ENCODE measurements at places on chromosomes 4 and X. TPM values are rescaled to one million over a fixed set of nuclear protein-coding genes. Genes with fewer than 3 reads are reported as not detected.

Gene ANOS1
- total RNA-seq: 0.63 TPM

Gene CSN1S1
- not detected for total RNA-seq

Gene RASGEF1B
- under 0.01 TPM for total RNA-seq

Gene GIMD1
- total RNA-seq: not detected

Gene GABRB1
- not detected for total RNA-seq

Gene MAGEA2B
- not detected for total RNA-seq

Gene GABRQ
- not detected for total RNA-seq

Gene CENPVL3
- total RNA-seq: not detected

Gene ELK1
- 14.7 TPM for total RNA-seq

Gene CLCN4
- 6.3 TPM for total RNA-seq

Gene MFSD8
- 14.4 TPM for total RNA-seq

Gene GSTCD
- 7.8 TPM for total RNA-seq

Gene CNOT6L
- total RNA-seq: 32.1 TPM

Gene UFSP2
- total RNA-seq: 36.2 TPM

Gene CCDC158
- not detected for total RNA-seq

Gene NAP1L3
- total RNA-seq: 0.39 TPM

Gene ARMCX1
- 48.2 TPM for total RNA-seq

Gene TMSB15B
- 8.3 TPM for total RNA-seq

Gene TCEAL5
- total RNA-seq: not detected

Gene RGS12
- 30.7 TPM for total RNA-seq

Gene FGFR3
- 2.4 TPM for total RNA-seq

Gene IL15
- 0.77 TPM for total RNA-seq

Gene TBX22
- not detected for total RNA-seq

Gene SYTL4
- total RNA-seq: 16.8 TPM

Gene CXCL1
- 5.6 TPM for total RNA-seq

Gene ADH6
- not detected for total RNA-seq

Gene NDP
- total RNA-seq: under 0.01 TPM

Gene XAGE1A
- total RNA-seq: not detected

Gene PAGE2
- not detected for total RNA-seq

Gene TAF7L
- 0.13 TPM for total RNA-seq

Gene XPNPEP2
- not detected for total RNA-seq

Gene STX18
- total RNA-seq: 16.0 TPM

Gene BGN
- 70.9 TPM for total RNA-seq

Gene PTPN13
- under 0.01 TPM for total RNA-seq

Gene MAGEE1
- 1.0 TPM for total RNA-seq

Gene BANK1
- total RNA-seq: under 0.01 TPM

Gene MMRN1
- total RNA-seq: 3,426 TPM

Gene SHROOM2
- 10.1 TPM for total RNA-seq

Gene S100P
- not detected for total RNA-seq

Gene RNF175
- not detected for total RNA-seq

Gene RP2
- total RNA-seq: 24.3 TPM

Gene NMU
- not detected for total RNA-seq

Gene PPEF2
- under 0.01 TPM for total RNA-seq

Gene PHOX2B
- total RNA-seq: not detected

Gene SH2D1A
- not detected for total RNA-seq

Gene GPC3
- not detected for total RNA-seq

Gene ART3
- total RNA-seq: not detected

Gene PTTG2
- total RNA-seq: not detected

Gene AWAT2
- 0.51 TPM for total RNA-seq

Gene FGD1
- 0.77 TPM for total RNA-seq

Gene BMX
- total RNA-seq: 68.9 TPM

Gene NPY2R
- total RNA-seq: not detected

Gene PRSS12
- 17.8 TPM for total RNA-seq

Gene MED14
- total RNA-seq: 16.3 TPM

Gene VCX2
- total RNA-seq: not detected

Gene ADH1A
- total RNA-seq: not detected

Gene PDK3
- 3.0 TPM for total RNA-seq

Gene TRPC3
- under 0.01 TPM for total RNA-seq
